ENCODE measurements at places on chromosomes 3 and 15. TPM values are rescaled to one million over a fixed set of nuclear protein-coding genes. Genes with fewer than 3 reads are reported as not detected.

The FBN1 gene
- 541 TPM for total RNA-seq

The MME gene
- 3.2 TPM for total RNA-seq

The DOCK3 gene
- total RNA-seq: 2.4 TPM

The PLSCR2 gene
- 0.43 TPM for total RNA-seq

The TMC3 gene
- not detected for total RNA-seq

The MCTP2 gene
- 3.7 TPM for total RNA-seq

The PCSK6 gene
- 9.2 TPM for total RNA-seq

The CLDN18 gene
- not detected for total RNA-seq

The GOLGA8J gene
- total RNA-seq: not detected

The DAZL gene
- not detected for total RNA-seq

The SLMAP gene
- total RNA-seq: 403 TPM

The CHRD gene
- total RNA-seq: 32.6 TPM

The GOLGA8T gene
- not detected for total RNA-seq

The SAMMSON gene
- total RNA-seq: 0.33 TPM

The ISLR gene
- 108 TPM for total RNA-seq

The MB21D2 gene
- 6.3 TPM for total RNA-seq

The SCN11A gene
- 0.28 TPM for total RNA-seq

The EPHB3 gene
- total RNA-seq: 6.9 TPM

The SPESP1 gene
- 2.2 TPM for total RNA-seq

The PPCDC gene
- total RNA-seq: 11.0 TPM

The IL17RB gene
- 0.46 TPM for total RNA-seq

The NMD3 gene
- 50.0 TPM for total RNA-seq

The TNFAIP8L3 gene
- total RNA-seq: 151 TPM

The CISH gene
- 8.6 TPM for total RNA-seq

The PLA2G4E gene
- not detected for total RNA-seq

The ATP13A5 gene
- not detected for total RNA-seq

The TEX9 gene
- total RNA-seq: 3.8 TPM

Data from posterior vena cava (tissue), 2 donors.